Endothelial cell (in vitro differentiated cells): ENCODE measurements at places on chromosomes 16 and 17.

DNA sequence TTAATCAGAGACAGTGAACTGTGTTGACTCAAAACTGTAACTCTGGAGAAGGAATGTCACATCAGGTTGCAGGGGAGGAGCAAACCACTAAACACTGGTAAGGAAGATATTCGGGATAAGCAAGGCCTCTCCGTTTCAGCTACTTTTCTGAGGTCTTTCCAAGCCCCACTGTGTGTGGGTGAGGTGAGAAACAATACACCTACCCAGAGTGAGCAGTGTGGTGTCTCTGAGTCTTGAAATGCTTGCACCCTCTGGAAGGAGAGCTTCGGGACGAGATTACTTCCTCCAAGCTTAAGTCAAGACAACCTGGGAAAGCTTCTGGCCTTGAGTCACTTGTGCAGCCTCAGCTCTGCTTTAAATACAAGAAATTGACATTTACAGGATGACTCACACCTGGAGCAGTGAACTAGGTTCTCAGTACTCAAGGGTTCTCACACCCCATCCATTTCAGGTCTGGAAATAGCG is 2.5 kb upstream of the MAP3K14 start:
- DNase-seq, result no peak

GRCh38 chr16:80824623-80825364 is 20.4 kb upstream of the CDYL2 start:
- peak; percentile 25 for DNase-seq

- no peak for DNase-seq
These were observed 195.3 kb downstream of the STX8 start for GRCh38 chr17:9380361-9380760.

- DNase-seq, result no peak
These were observed 343.8 kb downstream of the TOX3 start for GRCh38 chr16:52203096-52203495.

DNA sequence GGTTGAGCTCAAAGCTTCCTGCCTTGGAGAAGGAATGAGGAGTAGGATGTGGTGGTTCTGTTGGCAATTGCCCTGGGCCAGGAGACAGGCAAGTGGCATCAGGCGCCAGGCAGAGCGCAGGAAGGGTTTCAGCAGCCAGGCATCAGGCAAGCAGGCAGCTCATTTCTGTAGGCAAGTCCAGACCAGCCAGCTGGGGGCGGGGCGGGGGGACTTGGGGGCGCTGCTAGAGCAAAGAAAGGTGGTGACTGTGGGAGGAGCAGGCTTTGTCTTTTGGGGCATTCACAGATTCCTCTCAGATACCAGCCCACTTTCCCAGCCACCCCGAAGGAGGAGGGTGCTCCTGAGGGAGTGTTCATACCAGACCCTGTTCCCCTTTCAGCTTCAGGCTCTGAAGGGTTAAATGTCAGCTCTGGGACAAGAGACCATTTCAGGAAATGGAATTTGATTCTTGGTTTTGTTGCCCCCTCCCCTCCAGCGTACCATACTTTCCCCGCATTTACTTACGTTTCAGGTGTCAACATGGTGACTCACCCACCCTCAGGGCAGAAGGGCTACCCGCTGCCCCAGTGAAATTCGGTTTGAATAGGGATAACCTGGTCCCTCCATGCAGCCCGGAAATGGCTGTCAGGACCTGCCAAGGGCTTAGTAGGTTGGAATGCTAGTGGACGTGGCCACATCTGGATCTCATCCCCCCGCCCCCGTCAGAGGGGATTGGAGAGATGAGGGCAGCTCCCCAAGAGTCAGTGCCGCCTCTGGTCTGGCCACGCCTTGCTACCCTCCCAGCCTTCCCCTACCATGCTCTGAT is 13.2 kb downstream of the NGFR start:
- DNase-seq, result no peak

GRCh38 chr16:4098501-4098900 is 17.7 kb downstream of the ADCY9 start:
- no peak for DNase-seq

DNA sequence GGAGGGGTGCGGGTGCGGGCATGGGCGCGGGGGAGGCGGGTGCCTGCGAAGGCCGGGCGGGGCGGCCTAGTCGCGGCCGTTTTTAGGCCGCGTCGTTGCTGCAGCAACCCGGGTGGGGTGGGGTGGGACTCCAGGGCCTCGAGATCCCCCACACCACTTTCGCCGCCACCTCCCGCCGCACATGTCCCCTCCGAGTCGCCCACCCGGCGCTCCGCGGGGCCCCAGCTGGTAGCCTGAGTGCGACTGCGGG is 11.3 kb downstream of the TBX2 start:
- no peak for DNase-seq

DNA sequence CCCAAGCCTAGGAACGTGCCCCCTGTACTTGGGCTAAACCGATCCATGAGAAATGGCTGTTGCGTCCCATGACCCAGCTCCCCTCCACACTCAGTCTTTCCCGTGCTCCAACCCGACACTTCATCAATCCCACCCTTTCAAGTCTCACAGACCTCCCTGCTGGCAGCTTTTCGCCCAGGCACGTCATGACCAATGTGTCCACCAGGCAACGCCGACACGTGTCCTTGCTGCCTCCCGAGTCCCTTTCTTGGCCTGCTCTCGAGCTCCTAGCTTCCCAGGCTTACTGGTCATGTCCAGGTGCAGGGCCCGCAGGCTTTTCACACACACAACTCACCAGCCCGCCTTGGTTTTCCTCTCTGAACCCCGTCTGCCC is 12.2 kb downstream of the MNT start:
- DNase-seq, result no peak

DNA sequence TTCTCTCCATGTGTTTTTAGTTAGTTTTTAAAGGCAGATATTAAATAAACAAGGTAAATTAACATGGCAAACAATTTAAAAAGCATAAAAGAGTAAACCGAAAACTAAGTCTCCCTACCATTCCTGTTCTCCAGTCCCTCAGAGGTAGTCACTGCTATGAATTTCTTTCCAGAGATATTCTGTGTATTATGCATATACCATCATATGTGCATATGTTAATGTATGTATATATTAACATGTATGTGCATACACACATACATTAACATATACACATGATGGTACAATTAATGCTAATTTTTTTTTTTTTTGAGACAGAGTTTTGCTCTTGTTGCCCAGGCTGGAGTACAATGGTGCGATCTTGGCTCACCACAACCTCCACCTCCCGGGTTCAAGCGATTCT is 32.5 kb downstream of the TANGO6 start:
- no peak for DNase-seq

DNA sequence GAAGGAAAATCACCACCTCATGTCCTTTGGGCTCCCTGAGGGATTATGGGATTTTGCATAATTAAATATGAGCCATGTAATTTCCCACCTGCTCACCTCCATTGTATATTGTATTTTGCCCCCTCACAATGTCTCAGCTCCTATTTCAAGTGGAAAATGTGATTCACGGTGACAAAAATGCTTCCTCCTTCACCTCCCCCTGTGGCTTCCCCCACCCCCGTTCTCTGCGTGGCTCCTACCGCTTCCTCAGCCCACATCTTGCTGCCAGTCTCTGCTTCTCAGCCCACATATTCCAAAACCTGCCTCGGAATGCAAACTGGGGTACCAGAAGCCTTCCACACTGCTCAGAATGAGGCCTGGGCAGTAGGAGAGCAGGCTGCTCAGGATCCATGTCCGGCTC is 394.5 kb upstream of the C16orf82 start:
- no peak for DNase-seq

- no peak for DNase-seq
These were observed 24.4 kb downstream of the SNN start for GRCh38 chr16:11692651-11693050.

DNA sequence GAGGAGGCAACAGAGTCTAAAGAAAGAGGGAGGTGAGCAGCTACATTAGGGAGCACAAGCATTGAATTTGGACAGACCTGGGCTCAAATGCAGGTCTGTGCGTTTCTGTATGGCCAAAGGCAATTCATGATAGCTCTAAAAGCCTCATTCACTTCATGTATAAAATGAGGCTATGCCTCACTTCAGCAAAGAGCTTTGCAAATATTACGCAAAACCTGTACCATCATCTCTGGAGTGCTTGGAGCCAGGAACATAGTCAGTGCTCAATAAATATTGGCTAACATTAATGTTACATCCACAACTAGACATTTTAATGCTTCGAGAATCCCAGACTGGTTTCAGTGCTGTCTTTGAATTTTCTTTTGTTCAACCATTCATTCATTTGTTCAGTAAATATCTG is 254.7 kb upstream of the CDH11 start:
- no peak for DNase-seq

- DNase-seq, result no peak
These were observed 4.1 kb downstream of the SDR42E1 start for GRCh38 chr16:82007189-82007588.
